ENCODE measurements at places on chromosomes 6 and 20.

DNA sequence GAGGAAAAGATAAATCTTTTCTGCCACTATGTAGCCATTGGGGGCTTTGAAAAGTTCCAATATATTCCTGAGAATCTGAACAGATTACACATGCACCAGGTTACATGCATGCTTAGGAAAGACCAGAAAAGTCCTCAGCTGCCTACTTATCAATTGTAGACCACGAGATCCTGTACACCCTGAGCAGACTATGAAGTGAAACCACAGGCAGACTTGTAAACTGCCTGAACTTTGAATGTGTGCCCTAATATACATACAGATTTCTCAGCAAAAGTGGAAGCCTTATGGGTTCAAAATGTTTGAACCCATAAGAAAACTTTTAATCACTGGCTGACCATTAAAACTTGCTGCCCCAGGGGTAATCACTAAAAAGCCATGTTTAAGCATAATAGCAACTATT is 273.5 kb upstream of the RUNX2 start:
- no peak for DNase-seq

DNA sequence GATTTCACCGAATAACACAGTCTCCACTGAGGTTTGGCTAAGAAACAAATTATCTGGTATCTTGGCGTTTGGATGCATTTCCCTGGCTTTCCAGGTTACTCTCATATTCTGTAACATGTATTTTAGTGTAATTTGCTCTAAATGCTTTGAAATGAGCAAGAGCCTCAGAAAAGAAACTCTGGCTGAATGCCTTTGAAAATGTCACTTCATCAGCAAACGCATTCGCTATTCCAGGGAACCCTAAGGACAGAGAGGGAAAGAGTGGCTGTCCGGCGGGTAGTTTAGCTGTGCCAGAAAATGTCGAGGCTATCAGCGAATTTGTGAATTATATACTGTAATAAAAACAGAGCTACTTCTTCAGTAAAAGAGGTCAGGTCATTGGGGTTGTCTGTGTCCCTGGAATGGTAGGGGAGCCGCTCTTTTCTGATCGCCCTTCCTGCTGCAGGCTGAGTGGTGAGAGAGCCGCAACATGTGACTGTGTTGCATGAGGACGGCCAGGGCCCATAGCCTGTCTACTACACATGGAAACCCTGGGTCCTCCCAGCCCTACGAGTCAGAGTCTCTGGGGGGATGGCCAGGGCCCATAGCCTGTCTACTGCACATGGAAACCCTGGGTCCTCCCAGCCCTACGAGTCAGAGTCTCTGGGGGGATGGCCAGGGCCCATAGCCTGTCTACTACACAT is 57.3 kb downstream of the SMOC2 start:
- DNase-seq: no peak

DNA sequence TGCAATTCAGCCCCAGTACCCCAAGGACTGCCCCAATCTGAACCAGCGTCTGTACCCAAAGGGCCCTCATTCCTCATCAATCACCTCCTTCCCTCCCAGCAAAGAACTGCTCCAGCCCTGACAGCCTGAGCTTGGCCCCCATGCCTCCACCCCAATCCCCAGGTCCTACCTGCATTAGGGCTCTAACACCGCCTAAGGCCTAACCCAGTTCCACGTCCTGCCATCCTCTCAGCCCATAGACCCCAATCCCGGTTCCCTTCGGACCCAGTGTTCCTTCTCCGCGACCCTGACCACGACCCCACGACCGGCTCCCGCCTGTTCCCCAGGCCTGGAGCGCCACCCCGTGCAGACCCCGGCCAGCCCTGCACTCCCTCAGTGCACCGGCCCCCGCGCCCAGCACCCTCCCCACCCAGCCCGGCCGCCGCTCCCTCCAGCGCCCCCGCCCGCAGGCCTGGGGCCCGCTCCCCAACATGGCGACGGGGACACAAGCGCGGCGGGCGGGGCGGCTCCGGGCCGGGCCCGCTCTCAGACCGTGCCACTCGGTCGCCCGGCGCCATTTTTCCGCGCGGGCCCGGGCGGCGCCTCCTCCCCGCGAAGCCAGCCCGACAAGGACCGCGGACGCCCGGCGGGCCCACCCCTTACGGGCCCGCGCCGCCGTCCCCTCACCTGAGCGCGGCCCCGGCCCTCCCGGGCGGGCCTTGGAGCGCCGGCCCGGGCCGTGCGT is 483 bp downstream of the NCOA6 start:
- peak; percentile 72 for DNase-seq

DNA sequence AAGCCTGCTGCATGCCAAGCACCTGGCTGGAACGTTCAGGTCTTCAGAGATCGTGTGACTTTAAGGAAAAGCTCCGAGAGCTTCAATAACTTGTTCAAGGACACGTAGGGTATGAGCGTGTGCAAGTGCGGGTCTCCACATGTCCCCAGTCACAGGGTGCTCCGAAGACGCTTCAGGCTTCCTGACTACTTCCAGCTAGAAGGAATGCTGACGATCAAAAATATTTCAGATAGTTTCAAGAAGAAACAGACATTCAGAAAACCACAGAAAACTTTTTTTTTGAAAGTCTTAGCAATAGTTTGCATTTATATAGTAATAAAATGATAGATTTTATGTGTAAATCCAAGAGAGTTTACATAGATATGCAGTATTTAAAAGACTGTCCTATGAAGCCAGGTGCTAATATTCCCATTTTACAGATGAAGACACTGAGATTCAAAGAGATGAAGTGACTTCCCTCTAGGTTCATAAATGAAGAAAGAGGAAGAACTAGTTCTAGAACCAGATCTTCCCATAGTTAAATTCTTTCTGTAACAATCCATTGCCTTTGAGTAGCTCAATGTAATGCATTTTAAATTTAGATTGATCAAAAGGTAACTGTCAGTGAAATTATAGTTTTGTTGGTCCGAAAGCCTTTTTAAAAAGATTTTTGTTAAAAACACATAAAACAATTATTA is 247.6 kb downstream of the MYLK4 start:
- DNase-seq: no peak

- no peak for DNase-seq
Observed at GRCh38 chr6:122567034-122567433, 43.2 kb upstream of the PKIB start.

GRCh38 chr6:148183776-148184175 is 158.9 kb upstream of the SASH1 start:
- no peak for DNase-seq

DNA sequence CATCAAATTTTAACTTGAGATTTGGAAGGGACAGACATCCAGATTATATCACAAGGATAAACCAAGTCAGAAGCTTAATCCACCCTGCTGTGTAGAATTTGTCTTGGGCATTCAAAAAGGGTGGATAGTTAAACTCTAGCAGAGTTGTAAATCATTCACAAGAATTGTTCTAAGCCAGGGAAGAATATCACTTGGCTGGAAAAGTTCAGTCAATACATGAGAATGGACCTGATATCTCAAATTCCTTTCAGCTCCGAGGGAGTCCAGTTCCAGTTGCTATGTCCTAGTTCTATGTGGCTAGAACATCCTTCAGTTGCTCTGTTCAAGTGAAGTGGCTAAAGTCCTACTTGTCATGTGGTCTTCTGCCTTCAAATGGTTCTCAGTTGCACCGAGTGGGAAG is 351.8 kb upstream of the JARID2 start:
- no peak for DNase-seq

- DNase-seq: no peak
Observed at GRCh38 chr6:130027948-130028347, 9.6 kb downstream of the L3MBTL3 start.

GRCh38 chr20:52131048-52131643 is 60.4 kb downstream of the ZFP64 start:
- DNase-seq: no peak

- no peak for DNase-seq
Observed at GRCh38 chr20:4113615-4114603, 98.6 kb upstream of the RNF24 start.

DNA sequence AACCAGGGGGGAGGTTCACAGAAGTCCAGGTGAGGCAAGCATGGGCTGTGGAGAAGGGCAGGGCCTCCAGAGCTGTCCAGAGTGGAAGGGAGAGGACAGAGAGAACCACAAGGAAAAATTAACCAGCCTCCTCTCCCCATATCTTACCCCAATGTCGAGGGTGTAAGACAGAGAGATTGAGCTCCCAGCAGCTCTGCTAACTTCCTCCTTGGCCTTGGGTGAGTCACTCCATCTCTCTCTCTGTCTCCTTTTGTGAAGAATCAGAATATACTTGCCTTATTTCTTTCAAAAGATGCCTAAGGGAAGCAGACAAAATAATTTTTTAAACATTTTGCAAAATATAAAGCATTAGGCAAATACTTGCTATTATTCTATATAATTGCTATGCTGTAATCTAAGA is 58.3 kb upstream of the IYD start:
- no peak for DNase-seq

DNA sequence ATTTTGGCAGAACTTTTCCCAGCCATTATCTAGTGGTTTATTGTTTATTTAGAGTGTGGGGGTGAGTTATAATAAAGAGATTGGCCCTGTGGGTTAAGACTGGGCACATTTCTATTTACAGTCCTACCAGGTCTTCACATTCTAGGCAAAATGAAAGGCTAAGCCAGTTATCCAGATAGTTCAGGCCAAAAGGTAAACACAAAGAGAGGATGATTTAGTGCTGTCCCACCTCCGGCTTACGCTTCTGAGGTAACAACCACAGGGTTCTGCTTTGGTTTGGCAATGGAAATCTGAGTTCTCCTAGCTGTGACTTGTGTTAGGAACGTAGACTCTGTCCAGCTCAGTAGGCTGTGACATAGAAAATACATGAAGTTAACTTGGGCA is 50.3 kb upstream of the PTPRK start:
- DNase-seq: no peak

GRCh38 chr6:73955800-73956199 is 259.8 kb downstream of the CD109 start:
- DNase-seq: no peak

DNA sequence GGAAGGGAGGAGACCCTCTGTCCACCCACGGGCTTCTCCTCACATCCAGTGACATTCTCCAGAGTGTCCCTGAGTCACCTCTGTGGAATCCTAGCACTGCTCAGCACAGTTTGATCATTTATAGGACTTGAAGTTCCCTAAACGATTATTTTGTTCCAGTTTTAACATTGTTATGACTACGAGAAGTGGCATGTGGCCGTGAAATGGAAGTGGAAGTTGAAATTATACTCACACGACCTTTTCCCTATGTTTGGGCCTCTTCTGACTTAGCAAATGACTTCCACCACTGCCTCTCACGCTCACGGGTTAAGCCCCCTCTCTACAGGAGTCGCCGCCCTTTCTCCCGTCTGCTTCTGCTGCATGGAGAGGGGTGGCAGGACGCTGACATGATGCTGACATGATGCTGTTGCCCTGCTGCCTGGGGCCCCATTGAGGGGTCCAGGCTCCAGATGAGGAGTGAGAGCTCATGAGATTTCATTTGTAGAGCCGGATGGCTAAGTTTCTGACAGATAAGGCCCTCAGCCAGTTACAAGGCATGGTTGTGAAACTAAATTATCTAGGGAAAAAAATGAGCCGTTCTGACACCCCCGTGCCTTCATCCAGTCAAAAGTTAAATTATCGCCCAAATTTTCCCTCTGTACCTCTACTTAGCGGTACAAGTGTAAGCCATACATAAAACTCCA is 153.6 kb upstream of the UST start:
- no peak for DNase-seq

DNA sequence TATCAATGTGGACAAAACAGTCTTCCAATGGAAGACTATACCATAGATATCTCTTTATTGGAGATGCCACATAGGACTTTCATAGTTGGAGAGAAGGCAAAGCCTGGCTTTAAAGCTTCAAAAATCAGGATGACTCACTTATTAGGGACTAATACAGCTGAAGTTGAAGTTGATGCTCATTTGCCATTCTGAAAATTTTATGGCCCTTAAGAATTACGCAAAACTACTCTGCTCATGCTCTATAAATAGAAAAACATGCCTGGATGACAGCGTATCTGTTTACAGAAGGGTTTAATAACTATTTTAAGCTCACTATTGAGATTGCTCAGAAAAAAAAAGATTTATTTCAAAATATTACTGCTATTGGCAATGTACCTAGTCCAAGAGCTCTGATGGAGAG is 155.5 kb upstream of the DST start:
- DNase-seq: no peak

DNA sequence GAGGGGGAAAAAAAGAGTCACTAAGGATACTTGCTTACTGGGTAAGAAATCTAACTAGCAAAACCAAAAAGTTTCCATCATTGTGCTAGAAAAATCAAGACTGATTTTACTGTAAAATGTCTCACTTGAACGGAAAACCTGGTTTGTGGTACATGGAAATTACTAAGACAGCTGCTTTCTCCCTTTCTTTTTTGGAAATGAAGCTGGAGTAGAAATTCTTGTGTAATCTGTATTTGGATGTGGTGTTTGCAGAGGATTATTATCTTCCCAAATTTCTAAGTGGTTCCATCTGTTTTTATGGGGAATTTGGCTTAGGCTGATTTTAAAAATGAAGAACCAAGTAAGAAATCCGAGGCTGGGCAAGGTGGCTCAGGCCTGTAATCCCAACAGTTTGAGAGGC is 20.4 kb downstream of the EPB41L2 start:
- DNase-seq: no peak

DNA sequence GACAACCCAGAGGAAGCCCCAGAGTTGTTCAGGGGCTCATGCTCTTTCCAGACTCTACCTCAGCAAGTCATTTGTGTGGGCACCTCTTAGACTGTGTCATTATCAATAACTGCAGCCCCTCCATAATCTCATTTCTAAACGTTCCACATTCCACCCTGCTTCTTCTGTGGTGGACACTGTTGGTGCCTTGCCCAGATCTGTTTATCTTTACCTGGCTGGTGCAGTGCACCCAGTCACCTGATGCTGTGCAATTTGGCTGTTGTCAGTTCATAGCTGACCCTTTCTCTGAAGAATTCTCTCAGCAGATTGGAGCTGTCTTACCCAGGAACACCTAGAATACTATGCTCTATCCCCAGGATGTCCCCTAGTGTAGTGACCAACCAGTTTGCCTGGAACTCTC is 80.0 kb downstream of the ATRN start:
- peak; percentile 71 for DNase-seq

GRCh38 chr6:104855507-104855906 is 4.2 kb downstream of the HACE1 start:
- DNase-seq: no peak

DNA sequence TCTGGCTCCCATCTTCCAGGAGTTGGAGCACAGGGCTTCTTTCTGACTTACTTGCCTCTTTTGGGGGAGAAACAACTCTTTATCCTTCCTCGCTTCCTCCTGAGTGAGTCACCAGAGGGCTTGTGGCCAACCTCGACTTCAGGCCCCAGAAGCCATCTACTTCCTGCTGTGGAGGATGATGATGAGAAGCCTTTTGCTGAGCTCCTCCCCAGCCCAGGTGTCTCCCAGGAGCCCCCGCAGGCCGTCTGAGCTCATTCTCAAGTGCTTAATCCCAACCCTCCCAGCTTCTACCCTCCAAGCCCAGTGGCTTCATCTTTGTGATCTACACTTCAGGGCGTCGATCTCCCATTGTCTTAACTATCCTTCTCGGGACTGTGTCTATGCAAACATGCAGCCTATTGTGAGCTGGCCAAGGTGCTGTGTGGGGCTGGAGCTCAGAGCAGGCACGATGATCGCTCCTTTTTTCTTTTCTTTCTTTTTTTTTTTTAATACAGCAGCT is 27.9 kb downstream of the SDCBP2 start:
- DNase-seq: no peak
